ENCODE measurements at places on chromosomes 1 and 21.

GRCh38 chr1:213416461-213417224, 365.6 kb downstream of the RPS6KC1 start:
- DNase-seq = no peak

GRCh38 chr1:172089768-172090510, 248.6 kb downstream of the DNM3 start:
- no peak for DNase-seq

DNA sequence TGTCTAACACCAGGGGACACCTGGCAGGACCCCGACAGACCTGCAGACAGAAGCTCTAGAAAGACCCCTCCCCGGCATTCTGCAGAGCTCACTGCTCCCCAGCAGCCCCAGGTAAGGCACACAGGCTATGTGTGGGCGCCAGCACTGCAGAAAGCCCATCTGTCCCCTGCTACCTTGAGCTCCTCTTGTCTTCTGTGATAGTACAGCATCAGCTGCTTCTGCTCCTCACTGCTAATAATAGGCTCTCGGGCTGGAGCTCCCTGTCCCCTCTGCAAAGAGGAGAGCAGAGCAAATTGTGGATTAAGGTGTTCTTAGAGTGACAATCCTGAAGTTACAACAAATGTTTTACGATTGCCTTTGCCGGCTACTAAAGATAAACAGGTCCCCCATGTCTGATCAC, 10.1 kb downstream of the CFAP298 start:
- DNase-seq = no peak

DNA sequence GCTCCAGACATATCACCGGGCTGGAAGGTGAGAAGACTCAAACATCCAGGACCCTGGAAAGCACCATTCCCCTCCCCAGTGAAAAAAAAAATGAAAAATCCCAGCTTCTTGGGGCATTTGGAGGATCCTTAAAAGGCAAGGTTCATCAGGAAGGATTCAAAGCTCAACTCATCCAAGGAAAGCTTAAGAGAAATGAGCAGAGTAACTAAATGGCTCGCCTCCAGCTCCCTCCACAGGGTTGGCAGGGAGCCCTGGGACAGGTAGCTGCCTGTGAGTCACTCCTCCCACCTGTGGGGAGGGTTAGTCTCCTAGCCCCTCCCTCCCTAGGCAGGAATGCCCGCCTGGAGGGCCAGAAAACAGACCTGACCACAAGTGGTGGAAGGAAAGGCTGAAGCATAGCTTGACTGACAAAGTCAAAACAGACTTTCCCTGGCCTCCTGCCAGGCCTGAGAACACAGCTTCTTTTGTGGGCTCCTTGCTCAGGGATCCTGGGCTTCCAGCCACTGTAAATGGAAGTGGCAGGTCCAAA, 712 bp upstream of the LAMB3 start:
- DNase-seq = no peak

GRCh38 chr21:26179501-26179900, 8.9 kb upstream of the APP start:
- no peak for DNase-seq

DNA sequence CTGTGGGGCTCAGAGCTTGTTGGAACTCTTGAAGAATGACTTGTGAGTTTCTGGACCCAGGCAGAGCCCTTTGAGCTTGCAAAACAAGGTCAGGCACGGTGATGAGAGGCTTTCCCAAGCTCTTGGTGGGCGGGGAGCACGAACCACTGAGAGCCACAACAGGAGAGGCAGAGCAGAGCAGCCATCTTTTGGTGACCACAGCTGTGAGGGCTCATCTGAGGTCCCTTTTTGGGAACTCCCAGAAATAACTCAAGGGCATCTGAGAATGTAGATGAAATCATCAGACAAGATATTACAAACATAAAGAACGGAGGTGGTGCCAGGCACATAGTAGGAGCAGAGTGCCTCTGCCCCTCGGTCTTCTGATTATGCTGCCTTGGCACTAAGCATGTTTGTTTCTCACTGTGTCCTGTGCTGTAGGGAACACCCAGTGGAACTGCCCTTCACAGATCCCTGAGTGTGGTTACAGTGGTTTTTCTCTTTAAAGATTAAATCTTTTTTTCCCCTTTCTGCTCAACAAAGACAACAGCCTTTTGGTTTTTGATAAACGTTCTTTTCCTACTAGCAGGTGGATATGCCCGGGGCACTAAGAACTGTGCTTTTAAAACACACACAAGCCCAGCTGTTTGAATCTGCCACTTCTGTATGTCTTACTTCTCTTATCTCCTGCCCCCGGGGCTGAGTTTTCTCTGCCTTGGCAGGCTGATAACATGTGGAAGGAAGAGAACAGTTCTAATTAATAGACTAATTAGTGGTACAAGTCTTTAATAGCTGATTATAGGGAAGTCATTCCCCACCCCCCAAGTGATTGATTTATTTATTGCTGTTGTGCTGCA, 37.7 kb downstream of the CD34 start:
- DNase-seq = no peak

Data from osteocyte (in vitro differentiated cells).